ENCODE measurements at places on chromosomes 1 and 21.

DNA sequence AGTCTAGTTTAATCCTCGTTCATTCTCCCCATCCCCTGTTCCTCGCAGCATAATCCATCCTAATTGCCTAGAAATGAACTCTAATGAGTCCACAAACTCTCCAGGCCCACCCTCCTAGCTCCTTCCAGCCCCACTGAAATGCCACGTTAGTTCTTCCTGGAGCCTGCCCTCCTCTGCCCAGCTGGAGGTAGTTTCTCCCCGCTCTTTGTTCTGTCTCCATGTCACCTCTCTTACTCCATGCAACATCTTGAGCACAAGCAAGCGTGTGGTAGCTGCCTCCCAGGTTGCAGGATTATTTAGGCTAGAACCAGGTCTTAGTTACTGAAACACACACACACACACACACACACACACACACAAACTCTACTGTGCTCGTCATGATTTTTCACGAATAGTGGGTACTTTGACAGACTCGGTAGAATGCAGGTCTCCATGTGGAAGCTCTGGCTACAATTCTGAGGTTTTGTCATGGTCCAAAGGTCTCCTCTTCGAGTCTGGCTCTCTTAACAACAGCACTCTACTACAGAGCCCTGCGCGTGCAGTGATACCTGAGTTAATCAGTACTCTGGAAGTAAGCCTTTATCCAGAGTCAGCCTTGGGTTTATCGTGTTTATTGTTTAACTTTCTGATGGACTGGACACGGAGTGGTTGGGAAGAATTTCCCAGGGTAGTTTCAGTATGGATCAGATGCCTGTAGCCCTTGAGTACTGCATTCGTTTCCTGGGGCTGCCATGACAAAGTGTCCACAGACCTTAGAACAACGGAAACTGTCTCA, 27.5 kb downstream of the HUNK start:
- DNase-seq: no peak

DNA sequence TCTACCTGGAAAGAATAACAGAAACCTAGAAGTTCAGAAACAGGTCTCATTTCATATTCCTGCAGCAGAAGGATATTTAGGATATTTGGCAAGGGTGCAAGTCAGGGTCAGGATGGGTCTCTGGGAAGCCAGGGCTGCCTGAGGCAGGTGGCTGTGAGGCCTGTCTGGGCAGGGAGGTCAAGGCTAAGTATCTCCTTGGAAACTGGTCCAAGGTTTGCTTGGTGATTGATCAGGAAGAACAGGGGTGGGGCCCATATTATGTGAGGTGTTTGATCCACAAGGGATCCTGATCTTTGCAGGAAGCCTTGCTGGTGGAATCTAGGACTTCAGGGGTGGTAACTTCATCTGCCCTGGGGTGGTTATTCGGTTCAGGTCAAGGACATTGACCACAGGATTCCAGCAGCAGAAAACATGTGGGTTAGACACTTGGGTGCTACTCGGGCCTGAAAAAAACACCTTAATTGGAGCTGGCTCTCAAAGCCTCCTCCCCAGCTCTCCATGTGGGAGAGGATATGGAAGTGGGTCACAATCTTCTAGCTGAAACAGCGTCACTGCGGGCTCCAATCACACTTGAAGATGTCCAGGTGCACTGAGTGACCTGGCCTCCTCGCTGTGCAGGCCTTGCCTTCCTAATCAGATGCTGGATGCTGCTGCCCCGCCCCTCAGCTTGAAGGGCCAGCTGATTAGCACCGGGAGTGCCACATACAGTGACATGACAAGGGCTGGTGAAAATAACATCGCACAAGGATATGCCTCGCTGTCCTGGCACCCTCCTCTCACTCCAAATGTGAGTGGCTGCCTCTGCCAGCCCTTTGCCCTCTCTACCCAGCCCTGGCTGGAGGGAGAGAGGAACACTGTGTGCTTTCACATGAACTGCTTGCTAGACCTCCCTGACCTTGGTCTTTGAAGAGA, 8.7 kb downstream of the CTNNBIP1 start:
- no peak for DNase-seq

DNA sequence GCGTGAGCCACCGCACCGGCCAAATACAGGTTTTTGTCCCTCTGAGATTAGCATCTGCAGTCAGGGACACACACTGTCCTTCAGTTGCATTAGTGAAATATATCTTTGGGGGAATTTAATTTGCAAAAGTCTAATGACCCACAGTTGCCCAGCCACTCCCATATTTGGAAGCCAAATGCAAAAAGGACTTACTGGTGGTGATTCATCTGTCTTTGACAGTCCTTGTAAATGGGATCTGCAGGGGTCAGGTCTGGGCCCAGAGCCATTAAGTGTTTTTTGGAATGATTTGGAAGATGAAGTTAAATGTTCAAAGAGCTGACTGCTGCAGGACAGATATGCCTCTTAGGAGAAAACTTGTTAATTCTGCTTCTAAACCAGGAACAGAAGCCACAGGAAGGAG, 44.6 kb upstream of the DNASE2B start:
- no peak for DNase-seq

GRCh38 chr1:229894532-229894931, 172.5 kb upstream of the GALNT2 start:
- no peak for DNase-seq

All from adipocyte (in vitro differentiated cells).